Hematopoietic multipotent progenitor cell treated with erythropoietin and hydrocortisone succinate and interleukin-3 and kit ligand, for 8 days (in vitro differentiated cells): ENCODE measurements at places on chromosomes 13 and 19.

GRCh38 chr19:5850743-5851293, 431 bp downstream of the FUT3 start:
- no peak for DNase-seq

- DNase-seq = no peak
Observed at GRCh38 chr19:39802958-39803357, 24.3 kb downstream of the LEUTX start.

DNA sequence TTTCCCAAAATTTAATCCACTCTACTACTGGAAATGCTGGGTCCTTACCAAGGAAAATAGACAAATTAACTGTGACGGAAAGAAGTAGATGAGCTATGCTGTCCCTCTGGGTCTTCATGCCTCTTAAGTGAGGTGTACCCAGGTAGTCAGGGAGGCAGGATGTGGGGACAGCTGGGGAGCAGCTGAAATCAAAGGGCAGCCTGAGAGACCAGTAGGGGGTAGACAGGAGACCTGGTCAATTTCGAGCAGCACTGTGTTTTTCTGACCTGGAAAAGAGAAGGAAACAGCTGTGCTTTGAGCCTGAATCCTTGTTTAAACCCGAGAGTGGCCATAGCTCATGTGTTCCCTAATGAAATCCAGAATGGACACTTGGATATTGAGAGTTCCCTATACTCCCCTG, 587.3 kb downstream of the EFNB2 start:
- DNase-seq = no peak

GRCh38 chr13:70347947-70348620, 239.8 kb upstream of the KLHL1 start:
- no peak for DNase-seq

DNA sequence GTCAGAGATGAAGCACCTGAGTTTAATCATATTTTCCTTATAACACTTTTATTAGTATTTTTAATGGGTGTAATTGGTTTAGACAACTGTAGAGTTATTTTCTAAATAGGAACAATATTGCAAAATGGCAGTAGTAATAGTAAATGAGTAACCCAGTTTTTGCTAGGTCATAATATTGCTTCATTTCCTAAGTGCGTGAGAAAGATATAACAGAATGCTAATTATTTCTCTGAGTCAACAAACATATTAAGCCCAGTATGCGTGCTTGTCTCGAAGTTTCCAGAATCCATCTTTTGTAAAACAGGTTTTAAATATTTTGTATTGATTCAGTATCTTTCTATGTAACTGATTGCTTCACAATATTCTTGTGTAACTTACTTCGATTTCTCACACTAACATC, 315.3 kb downstream of the MYO16 start:
- no peak for DNase-seq

- peak; percentile 44 for DNase-seq
Observed at GRCh38 chr19:35206379-35206778, 22.2 kb downstream of the FAM187B start.

GRCh38 chr19:16938211-16938610, 49.4 kb downstream of the F2RL3 start:
- no peak for DNase-seq

DNA sequence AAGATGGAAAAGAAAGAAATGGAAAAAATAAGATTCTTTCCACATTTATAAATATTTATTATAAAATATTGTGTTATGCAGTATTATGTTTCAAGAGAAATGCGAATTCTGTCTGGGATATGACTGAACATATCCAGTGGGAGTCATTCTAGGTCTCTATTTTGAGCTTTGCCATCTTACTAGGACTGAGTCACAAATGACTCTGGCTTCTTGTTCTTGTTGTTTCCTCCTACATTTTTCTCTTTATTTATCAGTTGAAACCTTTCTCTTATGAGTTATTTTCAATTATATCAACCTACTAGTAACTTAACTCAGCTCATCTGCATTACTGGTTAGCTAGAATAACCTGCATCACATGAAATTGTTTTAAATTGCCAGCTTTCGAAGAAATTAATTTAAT, 1247.3 kb downstream of the SLITRK1 start:
- DNase-seq = no peak

DNA sequence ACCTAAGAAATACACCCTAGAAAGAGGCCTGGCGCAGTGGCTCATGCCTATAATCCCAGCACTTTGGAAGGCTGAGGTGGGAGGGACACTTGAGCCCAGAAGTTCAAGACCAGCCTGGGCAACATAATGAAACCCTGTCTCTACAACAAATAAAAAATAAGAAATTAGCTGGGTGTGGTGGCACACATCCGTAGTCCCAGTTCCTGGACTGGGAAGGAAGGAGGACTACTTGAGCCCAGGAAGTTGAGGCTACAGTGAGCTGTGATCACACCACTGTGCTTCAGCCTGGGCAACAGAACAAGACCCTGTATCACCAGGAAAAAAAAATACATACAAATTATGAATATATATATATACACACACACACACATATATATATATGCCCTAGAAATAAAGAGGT, 42.7 kb downstream of the PHF11 start:
- no peak for DNase-seq

- no peak for DNase-seq
Observed at GRCh38 chr19:35460608-35461007, 12.6 kb downstream of the FFAR2 start.

DNA sequence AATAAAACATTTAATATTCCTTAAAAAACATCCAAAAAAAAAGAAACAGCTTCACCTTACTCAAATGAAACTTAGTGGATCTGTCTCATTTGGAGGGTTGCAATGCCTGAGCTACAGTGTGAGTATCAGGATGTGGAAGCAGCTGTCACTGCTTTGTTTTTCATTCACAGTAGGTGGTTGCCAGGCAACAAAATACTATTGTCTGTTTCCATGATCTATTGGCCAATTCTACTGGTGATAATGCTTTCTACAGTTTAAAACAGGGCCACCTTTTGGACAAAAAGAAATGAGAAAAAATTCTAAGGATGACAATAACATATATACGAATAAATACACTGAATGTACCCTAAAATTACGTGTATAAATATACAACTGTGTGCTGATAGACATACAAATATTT, 3.0 kb downstream of the ENOX1 start:
- peak; percentile 2 for DNase-seq

DNA sequence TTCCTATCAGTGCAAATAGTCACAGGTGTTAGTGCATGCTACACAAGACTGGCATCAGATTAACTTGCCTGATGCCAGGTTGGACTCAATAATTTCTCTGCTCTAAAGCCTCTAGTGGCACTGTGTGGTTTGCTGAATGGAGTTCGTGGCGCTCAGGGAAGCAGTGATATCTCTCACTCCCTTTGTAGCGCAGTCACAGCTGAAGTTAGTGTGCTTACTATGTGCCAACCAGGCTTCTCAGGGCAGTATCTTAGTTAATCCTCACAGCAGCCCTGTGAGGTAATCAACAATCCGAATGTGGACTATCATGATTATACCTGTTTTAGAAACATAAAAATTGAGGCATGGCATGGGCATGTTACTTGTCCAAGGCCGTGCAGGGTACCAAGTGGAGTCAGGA, 190.3 kb downstream of the LMO7 start:
- DNase-seq = no peak

DNA sequence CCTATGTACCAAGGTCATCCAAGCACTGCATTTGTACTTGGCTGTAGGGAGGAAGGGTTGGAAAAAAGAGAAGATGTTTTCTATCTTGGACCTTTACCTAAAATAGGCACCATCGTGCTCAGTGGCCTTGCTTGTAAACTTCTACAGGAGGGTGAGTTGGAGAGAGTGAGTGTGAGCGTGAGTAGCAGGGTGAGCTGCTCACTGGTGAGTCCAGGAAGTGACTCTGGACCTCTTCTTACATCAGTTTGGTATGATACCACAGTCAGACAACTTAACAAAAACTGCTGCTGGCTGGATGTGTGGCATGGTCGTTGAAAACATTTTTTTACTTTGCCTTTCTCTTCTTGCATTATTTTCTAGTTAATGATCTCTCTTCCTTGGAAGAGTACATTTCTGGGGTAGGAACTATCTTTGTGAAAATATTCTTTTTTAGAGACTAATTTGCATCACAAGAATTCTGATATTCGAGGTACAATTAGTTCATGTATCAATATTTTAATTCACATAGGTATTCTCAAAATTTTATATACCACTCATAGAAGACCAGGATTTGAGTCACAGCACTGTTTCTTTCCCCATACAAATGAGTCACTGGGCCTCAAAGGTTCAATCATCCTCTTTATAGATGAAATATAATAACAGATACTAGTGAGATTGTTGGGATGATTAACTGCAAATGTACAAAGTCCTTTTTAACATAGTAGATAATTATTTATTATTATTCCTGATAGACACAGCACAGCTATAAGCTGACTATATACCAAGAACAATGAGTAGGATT, 651 bp downstream of the SERPINE3 start:
- no peak for DNase-seq

GRCh38 chr13:113150550-113151365, 7.7 kb upstream of the PROZ start:
- no peak for DNase-seq

- no peak for DNase-seq
Observed at GRCh38 chr13:33206425-33206824, 79.1 kb downstream of the STARD13 start.

DNA sequence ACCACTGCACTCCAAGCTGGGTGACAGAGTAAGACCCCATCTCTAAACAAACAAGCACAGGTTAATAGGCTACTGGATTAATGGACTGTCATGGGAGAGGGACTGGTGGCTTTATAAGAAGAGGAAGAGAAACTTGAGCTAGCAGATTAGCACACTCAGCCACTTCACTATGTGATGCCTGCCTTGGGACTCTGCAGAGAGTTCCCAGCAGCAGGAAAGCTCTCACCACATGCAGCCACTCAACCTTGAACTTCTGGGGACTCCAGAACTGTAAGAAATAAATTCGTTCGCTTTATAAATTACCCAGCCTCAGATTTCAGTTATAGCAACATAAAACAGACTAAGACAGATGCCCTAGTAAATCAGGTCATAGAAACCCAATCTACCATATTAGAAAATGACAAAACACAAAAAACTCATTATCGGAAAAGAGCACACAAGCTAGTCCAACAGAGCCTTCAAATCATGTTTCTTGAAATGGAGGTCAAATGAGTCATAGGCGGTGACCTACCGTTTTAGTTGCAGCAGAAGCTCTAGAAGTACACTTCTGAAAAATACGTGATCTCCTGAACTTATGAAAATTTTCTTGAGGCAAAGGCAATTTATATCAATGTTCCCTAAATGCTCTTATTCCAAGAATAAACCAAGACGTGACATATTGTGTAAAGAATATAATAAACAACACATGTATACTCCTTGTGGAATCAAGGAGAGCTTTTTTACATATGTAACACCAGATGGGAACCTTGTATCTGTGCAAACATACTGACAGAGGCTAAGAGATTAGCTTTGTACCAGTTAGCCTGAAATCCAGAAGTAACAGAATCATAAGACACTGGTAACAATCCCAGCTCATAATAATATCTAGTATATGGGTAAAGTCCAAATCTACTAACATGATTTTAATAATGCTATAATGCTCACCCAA, 340.9 kb upstream of the SGCG start:
- no peak for DNase-seq

DNA sequence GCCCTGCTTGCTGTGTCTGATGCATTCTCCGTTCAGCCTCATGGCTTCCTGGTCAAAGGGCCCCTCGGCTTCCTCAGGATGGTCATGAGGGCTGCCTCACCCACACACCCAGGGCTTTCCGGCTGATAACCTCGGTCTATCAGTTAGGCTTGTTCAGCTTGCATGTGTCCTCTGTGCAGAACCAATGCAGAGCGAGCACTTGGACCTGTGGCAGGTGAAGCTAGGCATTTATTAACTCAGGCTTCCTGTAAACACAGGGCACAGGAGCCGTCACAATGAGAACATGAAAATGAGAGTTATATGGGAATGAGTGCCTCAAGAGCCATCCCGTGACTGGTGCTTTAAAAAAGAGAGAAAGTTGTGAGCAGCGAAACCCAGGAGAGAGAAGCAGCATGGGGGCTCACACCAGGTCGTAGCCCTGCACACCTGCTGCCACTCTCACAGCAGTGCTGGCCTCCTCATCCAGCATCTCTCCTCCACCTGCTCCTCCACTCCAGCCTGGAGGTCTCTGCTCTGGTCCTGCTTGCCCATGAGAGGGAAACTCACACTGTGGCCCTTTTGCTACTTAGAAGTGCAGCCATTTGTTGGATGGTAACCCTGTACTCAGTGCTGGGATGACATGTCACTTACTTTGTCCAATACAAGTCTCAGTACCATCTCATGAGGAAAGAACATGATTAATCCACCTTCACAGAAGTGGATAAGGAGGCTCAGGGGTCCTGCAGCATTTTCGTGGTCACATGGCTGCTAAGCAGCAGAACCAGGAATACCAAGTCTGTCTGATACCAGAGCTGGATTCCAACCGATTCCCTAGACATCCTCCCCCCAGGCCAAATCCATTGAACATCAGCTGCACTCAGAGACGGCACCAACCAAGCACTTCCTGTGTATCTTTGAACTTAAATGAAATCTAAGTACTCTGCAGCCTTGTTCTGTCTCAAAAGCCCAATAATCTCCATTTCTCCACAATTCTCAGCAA, 50.5 kb upstream of the IRS2 start:
- no peak for DNase-seq

GRCh38 chr13:21849323-21849722, 178.4 kb downstream of the FGF9 start:
- peak; percentile 39 for DNase-seq

DNA sequence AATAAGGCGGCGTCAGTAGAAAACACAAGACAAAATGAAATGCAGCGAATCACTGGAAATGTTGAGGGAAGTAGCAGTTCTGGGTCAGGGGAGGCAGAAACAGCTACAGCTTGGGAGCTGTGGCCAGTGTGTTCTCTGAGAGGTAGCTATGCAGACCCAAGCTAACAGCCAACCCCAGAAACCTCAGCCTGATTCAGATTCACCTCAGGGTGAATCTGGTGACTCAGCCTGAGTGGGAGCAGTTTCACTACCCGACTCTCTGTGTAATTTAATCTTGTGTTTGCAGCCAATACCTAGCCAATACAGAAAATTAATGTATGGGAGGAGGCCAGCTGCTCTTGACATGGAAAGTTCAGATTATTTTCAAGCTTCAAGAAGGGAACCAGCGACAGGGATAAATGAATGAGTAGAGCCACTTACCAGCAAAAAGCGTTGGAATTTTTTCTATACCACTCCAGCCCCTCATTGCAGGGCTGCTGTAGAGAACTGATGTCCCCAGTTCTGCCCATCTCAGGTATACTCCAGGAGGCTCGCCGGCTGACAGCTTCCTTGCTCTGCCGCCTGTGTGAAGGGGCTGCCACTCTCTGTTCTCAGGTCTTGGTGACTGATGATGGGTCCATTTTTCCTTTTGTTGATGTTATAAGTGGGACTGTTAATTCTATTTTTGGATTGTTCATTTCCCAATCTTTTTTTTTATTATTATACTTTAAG, 8.9 kb downstream of the IGFL3 start:
- DNase-seq = no peak

GRCh38 chr19:7471696-7472615, 16.9 kb downstream of the PEX11G start:
- no peak for DNase-seq
